ENCODE measurements at places on chromosomes 3 and 15.
A peak's percentile ranks its signal among the peaks of the same experiment; 100 is the strongest.

- DNase-seq, result no peak
Observed at GRCh38 chr15:60469893-60470641, 8.9 kb downstream of the ICE2 start.

DNA sequence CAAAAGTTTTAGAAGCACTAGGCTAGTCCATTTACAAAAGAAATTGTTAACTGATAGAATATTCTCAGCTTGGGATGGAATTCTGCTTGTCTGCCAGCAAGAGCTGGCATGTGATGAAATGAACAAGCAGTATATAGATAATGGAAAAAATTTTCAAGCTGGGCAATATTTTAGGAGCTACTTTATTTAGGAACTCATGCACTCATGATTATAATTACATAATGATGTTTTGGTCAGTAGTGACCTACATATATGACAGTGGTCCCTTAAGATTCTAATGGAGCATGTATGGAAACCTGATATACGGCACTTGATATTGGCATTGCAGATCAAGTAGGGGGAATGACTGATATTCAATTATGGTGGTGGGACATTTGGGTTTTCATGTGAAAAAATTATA, 6.1 kb downstream of the EAF1 start:
- no peak for DNase-seq

GRCh38 chr3:170734043-170734734, 135.8 kb downstream of the RPL22L1 start:
- no peak for DNase-seq

DNA sequence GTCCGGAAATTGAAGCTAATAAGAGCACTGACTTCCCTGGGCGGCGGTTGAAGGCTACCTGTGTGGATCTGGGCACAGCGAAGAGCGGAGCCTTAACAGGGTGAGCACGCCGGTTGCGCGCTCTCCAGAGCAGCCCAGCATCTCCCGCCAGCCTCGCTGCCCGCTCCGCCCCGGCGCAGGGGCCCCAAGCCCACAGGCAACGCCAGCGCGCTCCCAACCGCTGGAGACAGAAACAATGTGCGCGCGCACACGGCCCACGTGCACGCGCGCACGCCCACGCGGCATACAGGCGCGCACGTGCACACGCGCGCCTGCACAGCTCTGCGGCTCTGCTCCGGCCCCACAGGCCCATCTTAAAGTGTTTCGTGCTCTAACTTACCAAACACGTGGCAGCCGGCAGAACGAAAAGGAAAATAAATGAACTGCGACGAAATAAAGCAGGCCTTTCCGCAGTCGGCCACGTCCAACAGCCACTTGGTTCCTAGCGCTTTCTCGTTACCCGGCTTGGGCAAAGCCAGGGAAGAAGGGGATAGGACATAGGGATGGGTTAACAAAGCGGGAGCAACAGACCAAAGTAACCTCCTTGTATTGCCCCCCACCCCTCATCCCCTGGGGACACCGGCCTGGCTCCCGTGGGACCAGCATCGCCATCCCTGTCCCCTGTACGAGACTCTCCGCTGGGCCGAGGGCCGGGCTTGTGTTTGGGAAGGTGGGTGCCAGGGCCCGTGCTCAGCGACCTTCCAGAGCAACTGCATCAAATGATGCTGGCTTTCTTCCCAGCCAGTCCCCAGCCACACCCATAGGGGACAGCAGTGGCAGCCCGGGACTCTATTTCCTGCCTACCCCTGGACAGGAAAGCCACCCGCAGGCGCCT, 203.7 kb downstream of the ABHD5 start:
- DNase-seq, result peak; percentile 88

All from NCI-H345 (cell line).